ENCODE measurements at places on chromosomes 6 and 20. TPM values are rescaled to one million over a fixed set of nuclear protein-coding genes. Genes with fewer than 3 reads are reported as not detected.

GRCh38 chr6:158789115-158789917 lies 29.9 kb downstream of the EZR start:
- DNase-seq, result no peak

GRCh38 chr6:44641344-44642031 lies 254.0 kb downstream of the CDC5L start:
- no peak for DNase-seq

The CFB gene
- 72.6 TPM for total RNA-seq

The NT5E gene
- 52.7 TPM for total RNA-seq

DNA sequence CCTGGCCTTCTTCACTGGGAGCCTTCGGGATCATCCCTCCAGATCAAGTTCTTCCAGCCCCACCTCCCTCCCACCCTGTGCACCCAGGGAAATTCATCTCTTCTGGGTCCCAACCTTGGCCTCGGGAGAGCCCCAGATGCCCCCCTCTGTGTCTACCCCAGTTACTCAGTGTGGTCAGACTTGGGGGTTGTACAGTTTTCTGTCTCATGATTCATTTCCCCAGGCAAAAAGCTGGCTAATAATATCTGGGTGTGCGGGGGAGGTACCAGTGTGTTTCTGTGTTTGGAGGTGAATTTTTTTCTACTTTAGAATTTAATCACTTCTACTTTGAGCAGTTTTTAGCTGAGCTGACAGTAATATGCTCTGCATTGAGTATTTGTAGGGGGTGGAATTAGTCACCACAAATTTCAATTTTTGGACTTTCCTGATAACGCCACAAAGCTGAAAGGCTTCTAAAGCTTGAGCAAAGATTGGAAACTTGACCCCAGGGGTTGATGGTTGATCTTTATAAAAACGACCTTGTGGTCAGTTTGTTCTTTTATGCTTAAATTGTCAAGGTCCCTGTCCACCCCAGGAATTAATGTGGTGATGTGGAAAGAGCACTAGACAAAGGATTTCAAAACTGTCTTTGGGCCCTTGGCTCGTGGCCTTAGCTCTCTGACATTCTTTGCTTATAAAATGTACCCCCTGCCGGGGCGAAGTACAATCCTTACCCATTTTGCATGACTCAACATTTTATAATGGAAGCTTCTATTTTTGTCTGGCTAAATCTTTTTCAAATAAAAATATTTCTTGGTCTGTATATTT lies 284.7 kb upstream of the TAB2 start:
- DNase-seq, result no peak

DNA sequence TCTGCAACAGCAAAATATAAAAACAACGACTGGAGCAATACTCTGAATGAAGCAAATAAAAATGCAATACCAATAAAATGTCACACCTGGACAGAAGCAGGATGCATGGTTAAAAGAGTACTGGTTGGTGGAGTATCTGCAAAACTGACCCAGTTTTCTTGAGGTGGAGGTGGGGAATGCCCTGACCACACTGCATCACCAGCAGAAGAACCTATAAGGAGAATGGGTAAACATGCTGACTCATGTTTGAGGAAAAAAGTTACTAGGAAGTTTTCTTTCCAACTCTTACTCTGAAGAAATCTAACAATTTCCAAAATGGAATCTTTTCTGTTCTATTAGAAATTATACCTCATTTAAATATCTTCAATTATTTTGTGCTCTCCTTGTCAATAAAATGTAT lies 43.6 kb downstream of the REPS1 start:
- no peak for DNase-seq

The HSPA1L gene
- 2.8 TPM for total RNA-seq

- no peak for DNase-seq
Observed at GRCh38 chr6:91043751-91044150, 456.9 kb upstream of the MAP3K7 start.

The IL17A gene
- not detected for total RNA-seq

DNA sequence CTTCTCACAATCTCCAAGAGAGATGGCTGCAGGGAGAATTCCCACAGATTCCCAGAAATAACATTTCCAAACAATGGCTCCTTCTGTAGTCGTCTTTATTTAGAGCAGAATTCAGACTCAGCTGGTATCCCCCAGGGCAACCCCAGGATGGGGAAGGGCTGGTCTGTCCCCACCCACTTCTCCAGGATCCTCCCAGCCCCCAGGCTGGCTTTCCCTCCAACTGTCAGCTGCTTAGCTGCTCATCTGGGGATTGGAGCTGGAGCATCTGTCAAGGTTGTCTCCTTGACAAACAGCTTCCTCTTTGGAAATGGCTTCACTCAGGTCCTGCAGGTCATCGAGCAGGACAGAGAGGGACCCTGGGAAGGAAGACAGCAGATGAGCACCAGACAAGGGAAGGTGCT lies 3.5 kb upstream of the PSORS1C2 start:
- no peak for DNase-seq

GRCh38 chr6:8435845-8436168 lies 462 bp upstream of the SLC35B3 start:
- DNase-seq, result no peak

- DNase-seq, result no peak
Observed at GRCh38 chr6:130147111-130147510, 75.6 kb downstream of the SAMD3 start.

The FOXF2 gene
- 0.58 TPM for total RNA-seq

- peak; percentile 66 for DNase-seq
Observed at GRCh38 chr6:144064402-144065212, 30.8 kb downstream of the SF3B5 start.

The UTRN gene
- total RNA-seq, result 594 TPM

The VWA7 gene
- total RNA-seq, result 0.94 TPM

DNA sequence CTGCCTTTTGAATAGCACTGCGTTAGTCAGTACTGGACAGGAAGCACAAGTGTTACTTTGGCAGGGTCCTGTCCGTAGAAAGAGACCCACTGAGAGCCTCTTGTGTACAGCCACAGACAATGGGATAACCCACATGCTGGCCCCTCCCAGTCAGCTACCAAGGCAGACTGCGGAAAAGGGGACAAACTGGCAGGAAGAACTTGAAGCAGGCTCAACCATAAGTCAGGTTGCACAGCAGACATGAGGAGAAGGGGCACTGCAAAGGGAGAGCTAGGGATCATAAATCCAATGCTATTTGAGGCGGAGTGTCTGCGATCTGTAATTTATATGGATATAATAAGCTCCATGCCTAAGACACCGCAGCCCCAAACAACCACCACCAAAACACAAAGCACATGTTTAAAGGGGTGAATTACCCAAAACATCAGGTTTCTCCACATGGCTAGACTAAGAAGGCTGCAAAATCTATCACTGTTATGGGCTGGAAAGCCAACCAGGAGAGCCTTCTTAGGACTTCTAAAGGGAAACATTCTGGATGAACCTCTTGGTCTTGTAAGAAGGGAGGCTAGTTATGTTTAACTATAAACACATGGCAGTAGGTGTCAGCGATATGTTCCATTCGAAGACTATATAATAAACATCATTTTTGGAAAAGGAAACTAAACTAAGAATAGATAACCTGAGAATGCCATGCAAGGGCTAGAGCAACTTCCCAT lies 141.7 kb downstream of the BACH2 start:
- no peak for DNase-seq

The IL17F gene
- total RNA-seq, result not detected

- DNase-seq, result no peak
Observed at GRCh38 chr20:1320902-1321653, 7.9 kb downstream of the SDCBP2 start.

DNA sequence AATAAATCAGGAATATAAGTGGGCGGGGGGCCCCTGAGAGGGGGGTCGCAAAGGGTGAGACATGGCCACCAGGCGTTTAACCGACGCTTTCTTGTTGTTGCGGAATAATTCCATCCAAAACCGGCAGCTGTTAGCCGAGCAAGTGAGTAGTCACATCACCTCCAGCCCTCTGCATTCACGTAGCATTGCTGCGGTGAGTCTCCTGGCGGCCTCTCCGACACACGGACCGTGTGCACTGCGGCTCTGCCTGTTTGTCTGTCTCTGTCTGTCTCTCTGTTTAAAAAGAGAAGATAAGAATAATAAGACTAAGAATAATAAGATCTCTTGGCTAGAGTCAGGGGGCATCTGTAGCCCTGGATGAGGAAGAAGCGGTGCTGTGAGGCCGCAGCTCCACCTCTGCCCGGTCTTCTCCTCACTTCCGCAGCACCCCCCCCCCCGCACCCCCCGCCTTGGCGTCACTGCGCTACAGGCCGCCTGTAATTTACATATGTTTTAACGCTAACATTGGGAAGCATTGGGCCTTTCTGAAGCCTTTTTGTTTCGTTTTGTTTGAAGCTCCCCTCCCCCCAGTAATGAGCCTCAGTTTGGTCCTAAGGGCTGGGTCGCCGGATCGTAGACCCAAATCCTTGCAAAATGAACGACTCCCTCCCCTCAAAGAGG lies 993 bp downstream of the STX16 start:
- DNase-seq, result no peak

The ISM1 gene
- total RNA-seq, result 24.1 TPM

- DNase-seq, result no peak
Observed at GRCh38 chr6:151113641-151114040, 126.1 kb upstream of the AKAP12 start.

GRCh38 chr20:38889792-38890496 lies 36.3 kb upstream of the FAM83D start:
- DNase-seq, result no peak

The LMBRD1 gene
- total RNA-seq, result 95.8 TPM

The TBCC gene
- 12.7 TPM for total RNA-seq

GRCh38 chr6:150739711-150740349 lies 125.7 kb upstream of the MTHFD1L start:
- DNase-seq, result no peak

- DNase-seq, result no peak
Observed at GRCh38 chr6:100261486-100261885, 203.2 kb downstream of the SIM1 start.

GRCh38 chr6:70967049-70967448 lies 10.2 kb upstream of the B3GAT2 start:
- DNase-seq, result no peak

The GINS1 gene
- total RNA-seq, result 1.4 TPM

DNA sequence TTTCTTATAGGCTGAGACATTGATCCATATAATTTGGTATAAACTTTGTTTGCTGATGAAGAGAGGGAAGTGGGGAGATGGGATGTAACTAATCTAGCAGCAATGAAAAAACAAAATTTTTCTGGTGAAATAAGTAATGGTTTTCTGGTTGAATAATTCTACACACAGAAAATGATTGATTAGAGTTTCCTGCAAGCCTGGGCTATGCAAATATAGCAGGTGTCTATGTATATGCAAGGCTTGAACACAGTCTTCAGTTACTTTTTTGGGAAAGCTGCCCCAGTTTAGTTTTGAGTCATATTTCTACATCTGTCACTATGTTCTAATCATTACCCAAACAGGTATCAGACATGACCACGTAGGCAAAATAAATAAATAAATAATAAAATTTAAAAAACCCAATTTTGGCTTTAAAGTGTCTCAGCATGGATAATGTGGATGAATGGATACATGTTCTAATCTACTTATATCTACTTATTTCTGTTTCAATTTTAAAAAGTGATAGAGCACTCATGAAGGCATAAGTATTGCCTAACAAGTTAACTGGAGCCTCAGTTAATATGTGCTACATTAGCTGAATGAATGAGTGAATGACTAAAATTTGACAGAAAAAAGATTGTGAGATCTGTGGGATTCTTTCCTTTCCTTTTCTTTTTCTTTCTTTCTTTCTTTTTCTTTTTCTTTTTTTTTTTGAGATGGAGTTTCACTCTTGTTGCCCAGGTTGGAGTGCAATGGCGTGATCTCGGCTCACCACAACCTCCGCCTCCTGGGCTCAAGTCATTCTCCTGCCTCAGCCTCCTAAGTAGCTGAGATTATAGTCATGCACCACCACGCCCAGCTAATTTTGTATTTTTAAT lies 37.2 kb upstream of the TFB1M start:
- DNase-seq, result no peak

DNA sequence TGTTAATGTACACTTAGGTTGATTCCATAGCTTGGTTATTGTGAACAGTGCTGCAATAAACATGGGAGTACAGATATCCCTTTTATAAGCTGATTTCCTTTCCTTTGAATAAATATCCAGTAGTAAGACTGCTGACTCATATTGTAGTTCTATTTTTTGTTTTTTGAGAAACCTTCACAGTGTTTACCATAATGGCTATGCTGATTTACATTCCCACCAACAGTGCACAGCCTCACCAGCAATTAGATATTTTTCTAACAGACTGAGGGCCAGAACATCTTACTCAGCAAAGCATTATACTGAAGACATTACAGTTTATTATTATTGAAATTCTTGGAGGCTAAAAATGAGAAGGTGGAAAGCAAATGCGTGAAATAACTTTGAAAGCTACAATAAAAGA lies 187.3 kb upstream of the HEY2 start:
- DNase-seq, result no peak

The SLC22A7 gene
- total RNA-seq, result not detected

DNA sequence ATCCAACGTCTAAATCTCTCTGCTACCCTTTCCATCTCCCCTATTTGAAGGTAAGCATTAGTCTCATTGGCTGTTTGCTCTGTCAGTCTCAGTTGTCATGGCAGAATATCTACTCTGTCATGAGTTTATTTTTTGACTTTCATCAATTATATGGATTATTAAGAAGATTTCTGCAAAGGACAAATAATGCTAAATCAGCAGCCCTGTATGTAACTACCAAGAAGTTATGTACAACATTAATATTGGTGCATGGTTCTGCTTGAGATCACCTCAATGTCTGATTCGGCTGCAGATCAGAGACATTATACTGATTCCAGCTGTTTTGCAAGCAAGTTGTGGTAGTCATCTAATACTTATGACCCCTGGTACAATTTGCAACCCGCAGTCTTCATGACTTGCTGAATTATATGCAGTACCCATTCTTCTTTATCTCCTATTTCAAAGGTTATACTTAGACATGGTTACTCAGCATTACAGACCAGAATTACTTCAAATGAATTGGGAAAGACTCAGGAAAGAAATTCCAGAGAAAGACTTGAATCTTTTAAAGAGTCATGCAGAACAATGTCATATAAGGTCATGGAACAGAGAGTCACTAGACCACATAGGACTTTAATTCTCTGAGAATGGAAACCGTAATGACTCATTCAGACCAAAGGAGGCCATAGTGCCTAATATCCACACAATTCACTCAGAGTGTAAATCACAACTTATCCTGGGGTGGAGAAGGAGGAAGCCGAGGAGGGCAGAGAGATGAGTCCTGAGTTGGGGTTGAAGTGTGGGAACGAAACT lies 201.4 kb downstream of the IBTK start:
- DNase-seq, result no peak

- peak; percentile 65 for DNase-seq
Observed at GRCh38 chr20:17969884-17970409, 1.1 kb downstream of the MGME1 start.

The SLC17A3 gene
- not detected for total RNA-seq

DNA sequence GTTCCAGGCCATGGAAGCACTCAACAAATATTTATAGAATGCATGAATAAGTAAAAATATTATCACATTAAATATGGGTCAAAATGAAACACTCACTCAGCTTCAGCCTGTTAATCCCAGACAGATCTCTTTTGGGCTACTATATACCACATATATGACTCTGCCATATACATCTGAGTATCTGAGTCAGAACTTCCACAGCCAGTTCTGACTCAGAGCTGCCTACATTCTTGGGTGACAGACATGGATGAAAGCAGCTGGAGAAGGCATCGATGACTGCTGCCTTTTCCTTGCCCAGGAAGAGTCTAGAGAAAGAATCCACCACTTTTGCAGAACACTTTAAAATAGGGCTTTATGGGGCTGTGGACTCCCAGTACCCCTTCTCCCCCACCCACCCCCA lies 11.5 kb upstream of the PDYN start:
- DNase-seq, result no peak

Measured in sciatic nerve (tissue), 2 donors.